Hematopoietic multipotent progenitor cell treated with erythropoietin and hydrocortisone succinate and interleukin-3 and kit ligand, for 6 days (in vitro differentiated cells): ENCODE measurements at places on chromosomes 6 and 20.

GRCh38 chr6:148514091-148514845, 171.6 kb downstream of the SASH1 start:
- DNase-seq, result no peak

- DNase-seq, result peak; percentile 76
These were observed 14.4 kb upstream of the HLA-DQA1 start for GRCh38 chr6:32622545-32623401.

GRCh38 chr6:46410334-46410953, 80.8 kb downstream of the RCAN2 start:
- peak; percentile 63 for DNase-seq

DNA sequence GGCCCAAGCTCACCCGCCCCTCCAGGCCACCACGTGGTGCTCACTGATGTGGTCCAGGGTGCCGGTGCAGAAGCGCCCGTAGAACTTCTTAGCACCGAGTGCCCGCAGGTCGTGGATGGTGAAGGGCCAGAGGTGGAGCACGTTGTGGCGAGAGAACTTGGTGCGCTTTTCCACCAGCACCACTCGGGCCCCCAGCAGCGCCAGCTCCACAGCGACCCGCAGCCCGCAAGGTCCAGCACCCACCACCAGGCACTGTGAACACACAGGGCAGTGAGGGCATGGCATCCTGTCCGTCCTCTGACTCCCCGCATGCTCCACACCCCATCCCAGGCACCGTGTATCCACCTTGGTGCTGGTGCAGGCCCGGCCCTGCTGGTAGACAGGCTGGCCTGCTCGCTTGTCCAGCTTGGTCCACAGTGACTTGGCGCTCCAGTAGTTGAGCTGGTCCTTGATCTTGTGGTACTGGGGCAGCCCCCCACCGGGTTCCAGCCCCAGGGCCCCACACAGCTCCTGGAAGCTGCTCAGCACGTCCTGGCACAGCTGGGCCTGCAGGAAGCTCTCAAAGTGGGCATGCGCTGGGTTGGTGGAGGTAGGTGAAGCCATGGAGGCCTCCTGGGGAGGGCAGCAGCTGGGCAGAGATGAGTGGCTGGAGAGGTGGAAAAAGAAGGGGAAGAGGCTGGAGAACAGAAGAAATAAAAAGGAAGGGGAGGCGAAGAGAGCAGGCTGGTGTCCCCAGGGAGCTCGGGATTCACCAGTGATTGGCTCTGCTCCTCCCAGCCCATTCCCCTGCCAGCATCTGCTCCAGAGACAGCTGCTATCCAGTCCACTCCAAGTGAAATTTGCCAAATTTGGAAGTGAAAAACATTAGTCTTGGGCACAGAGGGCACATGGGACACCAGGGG, 1.7 kb downstream of the MICAL1 start:
- no peak for DNase-seq

DNA sequence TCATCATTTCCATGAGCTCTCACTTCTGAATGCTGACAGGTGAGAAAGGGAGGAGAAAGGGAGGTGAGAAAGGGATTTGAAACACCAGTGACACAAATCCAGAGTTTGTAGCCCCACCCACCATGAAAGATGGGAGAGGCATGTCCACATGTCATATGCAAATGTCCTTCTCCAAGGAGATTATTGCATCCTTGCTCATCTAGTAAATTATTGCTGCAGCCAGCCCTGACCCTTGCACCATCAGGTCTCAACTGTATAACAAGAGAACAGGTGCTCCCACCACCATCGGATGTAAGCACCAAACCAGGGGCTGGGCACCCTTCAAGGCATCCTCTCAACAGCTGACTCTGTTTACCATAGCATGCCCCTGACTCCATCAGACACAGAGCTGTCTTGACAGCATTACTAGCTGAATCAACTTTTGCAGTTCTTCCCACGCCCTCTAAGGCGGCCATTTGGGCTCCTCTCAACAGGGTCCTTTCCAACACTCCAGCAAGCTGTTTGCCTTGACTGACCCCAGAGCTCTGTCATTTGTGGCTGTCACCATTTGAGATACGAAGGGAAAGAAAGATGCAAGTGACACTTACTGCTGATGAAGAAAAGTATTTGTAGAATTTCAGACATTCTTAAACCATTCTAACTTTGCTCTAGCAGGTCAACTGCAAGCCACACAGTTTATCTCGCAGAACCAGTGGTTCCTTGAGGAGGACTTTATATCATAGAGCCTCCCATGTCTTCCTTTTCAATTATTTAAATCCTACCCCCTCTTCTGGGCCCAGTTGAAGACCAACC, 14.2 kb downstream of the GFOD1 start:
- DNase-seq, result peak; percentile 52

DNA sequence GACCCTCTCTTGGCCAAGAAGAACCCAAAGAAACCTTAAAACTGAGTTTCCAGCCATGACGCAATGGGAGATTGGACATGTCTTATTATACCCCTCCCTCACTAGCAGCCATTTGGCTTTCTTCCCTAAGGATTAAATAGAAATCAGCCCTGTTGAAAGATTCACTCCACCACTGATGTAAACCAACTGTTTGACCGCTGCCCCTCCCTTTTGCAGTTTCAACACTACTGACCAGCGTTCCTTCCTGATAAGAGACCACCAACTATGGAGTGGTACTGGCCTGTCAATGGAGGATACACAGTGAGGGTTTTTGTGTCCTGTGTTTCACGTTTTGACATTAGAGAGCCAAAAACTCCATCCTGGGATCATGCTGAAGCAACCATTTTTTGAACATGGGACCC, 53.2 kb upstream of the CD2AP start:
- DNase-seq, result no peak

GRCh38 chr6:75337835-75338580, 53.4 kb upstream of the TMEM30A start:
- no peak for DNase-seq

DNA sequence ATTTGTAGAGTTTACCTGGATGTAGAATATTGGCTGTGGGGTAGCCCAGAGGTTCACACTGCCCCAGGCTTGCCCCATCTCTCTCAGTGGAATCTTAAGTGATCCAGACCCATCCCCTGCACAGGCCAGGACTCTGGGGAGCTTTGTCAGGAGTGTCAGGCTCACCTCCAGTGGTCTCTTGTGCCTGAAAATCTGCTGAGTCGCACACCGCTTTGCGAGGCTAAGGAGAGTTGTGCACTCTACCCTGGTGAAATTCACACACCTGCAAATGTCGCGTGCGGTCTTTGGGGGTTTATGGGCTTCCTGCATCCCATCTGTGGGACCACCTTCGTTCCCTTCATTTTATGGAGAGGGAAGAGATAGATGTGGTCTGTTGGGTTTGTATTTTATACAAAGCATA, 63.6 kb upstream of the KIF25 start:
- DNase-seq, result no peak

DNA sequence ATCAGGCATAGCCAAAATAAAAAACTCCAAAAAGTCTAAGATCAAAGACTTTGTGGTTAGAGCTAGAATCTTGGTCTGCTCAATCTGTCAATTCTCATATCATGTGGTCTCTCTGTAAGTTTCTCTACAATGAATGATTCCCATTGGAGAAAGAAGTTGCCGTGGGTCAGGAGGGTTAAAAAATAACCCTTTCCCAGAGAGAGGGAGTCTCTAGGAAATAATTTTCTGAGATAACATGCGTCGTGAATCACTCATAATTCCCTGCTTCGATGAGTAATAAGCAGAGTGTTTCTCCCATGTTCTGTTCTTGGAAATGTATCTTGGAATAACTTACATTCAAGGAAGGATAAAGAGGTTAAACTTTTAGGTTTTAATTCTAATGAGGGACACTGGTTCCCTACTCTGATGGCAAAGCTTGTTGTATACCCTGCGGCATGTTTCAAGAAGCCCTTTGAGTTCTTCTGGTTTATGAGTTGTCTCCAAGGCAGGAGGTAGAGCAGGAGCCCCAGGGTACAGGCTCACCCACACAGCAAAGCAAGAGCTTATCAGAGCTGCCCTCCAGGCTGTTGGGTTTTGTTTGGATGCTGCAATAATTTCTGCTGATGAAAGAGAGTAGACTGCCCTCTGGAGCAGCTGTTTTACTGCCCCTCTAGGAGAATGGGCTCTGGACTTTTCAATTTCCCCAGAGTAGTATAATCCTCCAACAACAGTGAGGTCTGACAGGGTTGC, 599.1 kb downstream of the QKI start:
- DNase-seq, result no peak

DNA sequence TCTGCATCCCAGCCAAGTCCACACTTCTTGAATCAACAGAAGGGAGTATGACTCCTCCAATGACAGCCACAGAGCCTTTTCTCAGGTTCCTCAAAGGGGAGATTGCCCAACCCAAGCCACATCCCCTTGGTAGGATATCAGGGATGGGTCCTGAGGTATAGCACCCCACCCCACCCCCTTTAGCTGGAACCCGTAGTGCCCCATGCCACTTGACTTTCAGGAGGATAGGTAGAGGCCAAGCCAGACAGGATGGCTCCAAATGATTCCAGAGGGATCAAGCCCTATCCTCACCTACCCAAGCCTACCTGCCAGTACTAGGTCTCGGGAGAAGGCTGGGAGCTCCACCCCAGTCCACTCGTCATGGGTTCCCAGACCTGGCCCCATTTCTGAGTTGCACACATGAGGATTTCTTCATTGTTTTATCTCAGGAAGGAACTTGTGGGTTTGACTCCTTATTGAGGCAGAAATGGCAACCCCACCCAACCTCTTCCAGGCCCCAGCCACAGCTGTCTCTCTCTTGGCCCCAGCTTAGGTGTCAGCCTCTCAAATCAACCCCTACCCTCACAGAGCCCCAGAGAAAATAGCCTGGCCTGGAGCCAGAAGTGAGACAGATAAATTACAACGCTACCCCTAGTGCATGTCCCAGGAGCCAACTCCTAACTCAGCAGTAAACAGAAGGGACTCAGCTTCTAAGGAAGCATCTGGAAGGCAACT, 3.6 kb downstream of the CCND3 start:
- DNase-seq, result peak; percentile 99

DNA sequence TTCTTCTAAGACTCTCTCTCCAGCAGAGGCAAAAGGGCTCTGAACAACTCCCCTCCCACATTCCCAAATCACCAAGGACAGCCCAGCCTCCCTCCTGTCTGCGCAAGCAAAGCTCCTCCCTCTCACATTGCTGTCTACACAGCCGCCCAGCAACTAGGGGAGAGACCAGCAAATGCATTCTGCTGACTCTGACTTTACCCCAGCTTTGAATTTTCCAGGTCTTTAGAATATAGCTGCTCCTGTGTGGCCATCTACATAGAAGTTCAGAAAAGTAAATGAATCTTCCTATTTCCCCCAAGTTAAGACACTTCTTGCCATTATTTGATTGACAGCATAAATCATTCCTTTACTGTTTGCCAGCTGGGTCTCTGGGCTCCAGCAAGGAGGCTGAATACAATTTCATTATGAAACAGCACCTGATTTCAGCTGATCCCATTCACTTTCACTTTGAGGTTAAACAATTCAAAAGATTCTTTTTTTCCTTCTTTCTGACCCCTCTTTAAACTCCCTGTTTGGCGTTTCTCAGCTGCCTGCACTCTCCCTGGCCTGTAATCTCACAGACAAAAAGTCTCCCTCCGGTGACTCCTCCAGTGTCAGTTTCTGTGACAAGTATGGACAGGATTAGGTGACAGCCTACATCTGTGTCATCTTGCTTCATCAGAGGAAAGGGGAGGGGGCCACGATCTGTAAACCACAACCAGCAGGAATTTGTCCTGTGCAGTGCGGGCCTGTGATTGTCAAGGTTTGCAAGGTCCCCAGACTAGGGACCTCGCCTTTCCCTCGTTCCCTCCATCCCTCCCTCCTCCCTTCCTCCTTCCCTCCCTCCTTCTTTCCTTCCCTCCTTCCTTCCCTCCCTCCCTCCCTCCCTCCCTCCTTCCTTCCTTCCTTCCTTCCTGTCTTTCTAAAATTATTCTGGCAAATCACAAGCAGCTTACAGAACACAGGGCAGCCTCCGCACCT, 205.6 kb upstream of the RIN2 start:
- no peak for DNase-seq

- no peak for DNase-seq
These were observed 8.7 kb upstream of the APCDD1L start for GRCh38 chr20:58523971-58524315.

GRCh38 chr20:15851576-15852215, 721.6 kb downstream of the KIF16B start:
- no peak for DNase-seq

- peak; percentile 43 for DNase-seq
These were observed 30.5 kb downstream of the CDKAL1 start for GRCh38 chr6:20564777-20565176.

- DNase-seq, result no peak
These were observed 26.7 kb upstream of the IPCEF1 start for GRCh38 chr6:154383273-154383672.

- peak; percentile 18 for DNase-seq
These were observed 14.4 kb downstream of the KPNA5 start for GRCh38 chr6:116695401-116695800.

DNA sequence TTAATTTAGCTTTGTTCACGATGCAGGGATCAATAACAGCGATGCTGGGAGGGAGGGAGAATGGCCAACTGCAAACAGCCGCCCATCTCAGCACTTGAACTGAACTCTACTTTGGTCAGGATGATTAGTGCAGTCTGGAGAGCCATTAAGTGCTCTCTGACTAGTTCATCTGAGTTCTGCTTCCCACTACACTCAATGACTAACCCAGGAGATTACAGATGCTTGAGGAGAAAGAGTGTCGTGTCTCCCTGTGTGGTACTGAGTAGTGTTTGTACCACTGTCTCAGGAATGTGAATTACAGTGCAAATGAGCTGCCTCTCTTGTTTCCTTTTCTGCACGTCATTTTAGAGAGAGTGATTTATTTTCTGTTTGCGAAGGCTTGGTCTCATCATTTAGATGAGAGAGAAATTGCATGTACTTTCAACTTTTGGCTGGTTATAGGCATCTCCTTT, 23.5 kb downstream of the CARMIL1 start:
- no peak for DNase-seq

DNA sequence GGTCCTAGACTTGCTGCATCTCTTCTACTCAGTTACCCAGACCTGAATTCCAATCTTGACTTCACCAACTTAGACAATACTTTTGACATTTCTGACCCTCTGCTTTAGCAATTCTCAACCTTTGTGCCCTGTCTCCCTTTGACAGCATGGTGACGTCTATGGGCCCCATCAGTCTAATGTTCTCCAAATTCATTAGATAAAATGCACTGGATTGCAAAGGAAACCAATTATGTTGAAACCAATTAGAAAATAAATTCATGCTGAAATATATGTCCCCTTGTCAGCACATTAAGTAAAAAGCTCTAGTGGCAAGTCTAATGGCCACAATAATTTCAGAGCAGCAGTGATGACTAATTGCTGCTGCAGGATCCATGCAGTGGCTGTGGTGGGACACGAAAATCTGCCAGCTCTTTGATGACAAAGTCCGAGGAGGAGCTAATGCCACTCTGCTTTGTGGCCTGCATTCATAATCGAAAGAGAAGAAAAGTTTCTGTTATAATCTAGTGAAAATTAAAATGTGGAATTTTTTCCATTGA, 64.0 kb downstream of the BFSP1 start:
- DNase-seq, result no peak

DNA sequence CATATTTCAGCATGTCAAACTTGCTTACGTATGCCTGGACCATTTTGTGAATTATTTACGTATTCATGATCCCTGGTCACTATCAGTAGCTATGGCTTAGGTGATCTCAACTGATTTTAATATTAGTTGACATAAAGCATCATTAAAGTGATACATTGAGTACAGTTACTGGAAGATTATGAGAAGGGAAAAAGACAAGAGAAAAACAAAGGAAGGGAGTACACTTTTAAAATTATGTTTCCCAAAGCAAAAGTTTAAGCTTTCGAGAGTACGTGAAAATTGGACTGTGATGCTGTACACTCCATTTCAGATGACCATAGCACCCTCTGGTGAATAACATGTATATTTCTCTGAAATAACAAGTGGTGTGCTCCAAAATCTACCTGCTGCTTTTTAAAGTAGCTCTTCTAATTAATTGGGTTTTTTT, 215.0 kb upstream of the HSF2 start:
- DNase-seq, result peak; percentile 2
